ENCODE measurements at places on chromosomes 16 and 17. TPM values are rescaled to one million over a fixed set of nuclear protein-coding genes. Genes with fewer than 3 reads are reported as not detected.

KRT36 gene
- not detected for total RNA-seq

ZNF750 gene
- total RNA-seq, result 0.08 TPM

SMYD4 gene
- 6.3 TPM for total RNA-seq

ATXN7L3 gene
- total RNA-seq, result 55.4 TPM

KATNIP gene
- 7.2 TPM for total RNA-seq

FAM83G gene
- total RNA-seq, result 75.6 TPM

TBC1D3C gene
- not detected for total RNA-seq

KIF19 gene
- not detected for total RNA-seq

CD300H gene
- not detected for total RNA-seq

SNX20 gene
- not detected for total RNA-seq

PITPNM3 gene
- total RNA-seq, result 9.1 TPM

ODAD4 gene
- total RNA-seq, result 1.6 TPM

ITGA2B gene
- total RNA-seq, result 0.23 TPM

EVPLL gene
- not detected for total RNA-seq

DHRS7C gene
- not detected for total RNA-seq

TBC1D3G gene
- total RNA-seq, result not detected

KRT12 gene
- total RNA-seq, result not detected

CLDN9 gene
- not detected for total RNA-seq

MPV17L gene
- 1.5 TPM for total RNA-seq

SPNS2 gene
- total RNA-seq, result 0.08 TPM

LDAF1 gene
- total RNA-seq, result 93.6 TPM

UBN1 gene
- 23.0 TPM for total RNA-seq

SEPTIN1 gene
- total RNA-seq, result not detected

KRT39 gene
- total RNA-seq, result not detected

TNFSF13 gene
- total RNA-seq, result 5.9 TPM

KPNB1 gene
- total RNA-seq, result 259 TPM

AATK gene
- total RNA-seq, result 0.27 TPM

USP36 gene
- total RNA-seq, result 14.3 TPM

RND2 gene
- total RNA-seq, result 0.23 TPM

TAC4 gene
- not detected for total RNA-seq

C16orf74 gene
- total RNA-seq, result 156 TPM

All from hair follicular keratinocyte (primary cell).